Stimulated activated CD4-positive, alpha-beta T cell treated with anti-CD3 and anti-CD28 coated beads, TNF-alpha, amount 100 ng/mL, for 4 hours (primary cell): ENCODE measurements at places on chromosomes 5 and 9.

DNA sequence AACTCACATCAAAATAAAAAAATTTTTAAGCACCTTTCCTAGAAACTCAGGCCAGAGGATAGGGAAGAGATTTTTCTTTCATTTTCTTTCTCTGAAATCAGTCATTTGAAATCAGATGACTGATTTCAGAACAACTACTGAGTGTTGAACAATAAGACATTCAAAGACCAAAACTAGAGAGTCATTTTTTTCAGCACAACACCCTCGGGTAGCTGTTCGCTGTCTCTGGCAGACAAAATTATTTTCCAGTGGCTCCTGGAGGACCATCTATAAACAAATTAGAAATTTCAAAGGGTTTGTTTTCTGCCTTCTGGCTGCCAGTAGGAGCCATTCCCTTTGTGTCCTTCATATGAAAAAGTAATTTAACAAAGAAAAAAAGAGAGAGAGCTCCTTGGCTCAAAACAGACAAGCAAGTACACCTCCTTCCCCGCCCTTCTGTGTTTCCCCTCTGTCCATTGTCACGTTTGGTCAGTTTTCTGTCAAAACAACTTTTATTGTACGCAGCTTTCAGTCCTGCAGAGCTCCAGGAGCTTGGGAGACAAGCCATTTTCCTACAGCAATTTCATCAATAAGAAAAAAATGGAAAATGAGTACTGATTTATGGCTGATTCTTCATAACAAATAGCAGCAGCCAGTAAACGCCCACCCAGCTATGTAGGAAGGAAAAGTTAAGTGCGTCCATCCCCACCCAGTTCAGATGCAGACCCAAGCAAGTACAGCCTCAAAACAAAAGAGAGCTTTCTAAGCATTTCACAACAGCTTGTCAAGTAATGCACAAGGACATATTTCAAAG lies 405.2 kb downstream of the ZNF608 start:
- DNase-seq: no peak

DNA sequence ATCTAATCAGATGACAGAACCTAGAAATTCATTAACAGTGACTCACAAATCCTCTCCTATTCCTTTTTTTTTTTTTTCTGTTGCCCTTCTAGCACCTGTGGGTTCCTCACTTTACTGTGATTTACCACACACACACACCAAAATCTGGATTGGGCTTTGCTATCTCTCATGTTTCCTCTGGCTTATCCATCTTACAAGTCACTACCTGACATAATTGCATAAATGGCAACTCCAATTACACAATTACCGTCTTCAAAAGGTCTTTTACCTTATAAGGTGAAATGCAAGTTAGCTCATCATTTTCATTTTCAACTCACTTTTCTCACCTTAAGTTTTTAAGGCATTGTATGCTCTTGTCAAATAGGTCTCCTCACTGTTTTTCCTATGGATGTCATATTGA lies 426.3 kb upstream of the MEF2C start:
- DNase-seq: no peak

GRCh38 chr5:174719793-174720611 lies 4.4 kb upstream of the MSX2 start:
- no peak for DNase-seq

DNA sequence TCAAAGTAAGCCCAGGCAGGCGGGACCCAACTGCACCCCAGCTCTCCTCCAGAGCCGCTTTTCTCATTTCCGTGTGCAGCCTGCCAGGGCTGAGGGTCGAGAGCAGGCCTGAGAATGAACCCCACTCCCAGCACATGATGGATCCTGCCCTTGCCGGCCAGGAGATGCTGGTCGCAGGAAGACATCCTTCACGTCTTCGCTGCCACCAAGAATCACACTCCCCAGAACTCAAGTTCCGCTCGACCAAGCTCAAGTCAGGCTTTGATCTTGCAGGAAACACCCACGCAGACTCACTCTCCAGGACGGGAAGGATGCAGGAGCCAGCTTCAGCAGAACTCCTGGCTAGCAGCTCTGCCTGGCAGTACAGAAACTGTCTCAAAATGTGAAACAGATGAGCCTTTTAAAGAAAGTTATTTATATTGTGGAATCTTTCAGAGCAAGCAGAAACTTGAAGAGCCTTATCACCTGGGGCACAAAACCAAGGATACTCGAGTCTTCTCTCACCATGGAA lies 102.4 kb downstream of the ROR2 start:
- no peak for DNase-seq

GRCh38 chr9:111161015-111161415 lies 122.7 kb upstream of the LPAR1 start:
- DNase-seq: no peak

DNA sequence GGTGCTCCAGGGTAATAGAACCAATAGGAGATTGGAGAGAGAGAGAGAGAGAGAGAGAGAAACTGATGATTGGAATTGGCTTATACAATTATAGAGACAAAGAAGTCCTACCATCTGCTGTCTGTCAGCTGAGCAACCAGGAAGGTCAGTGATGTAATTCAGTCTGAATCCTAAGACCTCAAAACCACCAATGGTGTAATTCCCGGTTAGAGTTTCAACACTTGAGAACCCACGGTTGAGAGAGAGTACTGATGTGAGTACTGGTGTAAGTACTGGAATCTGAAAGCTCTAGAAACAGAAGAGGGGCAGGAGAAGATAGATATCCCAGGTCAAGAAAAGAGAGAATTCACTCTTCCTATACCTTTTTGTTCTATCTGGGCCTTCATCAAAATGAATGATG lies 775.8 kb downstream of the EFNA5 start:
- DNase-seq: no peak

DNA sequence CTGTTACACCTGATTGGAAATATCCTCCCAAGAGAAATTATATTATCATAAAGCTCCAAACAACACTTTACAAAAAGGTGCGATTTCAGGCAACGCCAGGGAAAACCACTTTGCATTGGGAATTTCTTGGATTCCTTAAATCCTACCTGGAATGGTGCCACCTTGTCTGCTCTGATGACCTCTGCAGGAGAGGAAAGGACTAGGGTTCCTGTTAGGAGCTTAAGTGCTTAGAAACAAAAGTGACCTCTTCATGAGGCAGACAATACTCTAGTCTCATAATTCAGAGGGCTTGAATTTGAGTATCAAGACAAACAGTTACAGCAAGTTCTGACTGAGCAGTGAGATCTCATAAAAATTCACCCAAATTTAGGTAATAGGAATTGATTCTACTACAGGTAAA lies 33.9 kb upstream of the GLIS3 start:
- DNase-seq: no peak

GRCh38 chr5:165003283-165003682 lies 1497.9 kb downstream of the MAT2B start:
- no peak for DNase-seq

GRCh38 chr5:18497089-18497488 lies 862.8 kb downstream of the TAF11L14 start:
- no peak for DNase-seq

- DNase-seq: no peak
Measured at GRCh38 chr5:128736553-128736952, 198.5 kb upstream of the FBN2 start.

DNA sequence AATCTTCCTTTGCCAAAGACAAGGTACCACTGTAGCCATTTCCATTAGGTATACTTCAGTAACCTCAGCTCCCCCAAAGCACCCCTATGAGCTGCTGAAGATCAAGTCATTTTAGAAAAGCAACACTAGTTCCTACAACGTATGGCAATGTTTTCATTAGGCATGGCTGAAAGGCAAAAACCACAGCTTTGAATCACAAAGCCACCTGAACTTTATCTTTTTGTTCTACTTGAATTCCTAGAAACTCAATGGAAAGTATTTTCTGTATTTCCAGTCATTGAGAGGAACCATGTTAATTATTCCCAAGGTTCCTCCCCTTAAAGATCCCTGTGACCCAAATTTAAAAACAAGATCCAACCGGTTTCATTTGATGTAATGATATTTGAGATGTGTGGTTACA lies 152.1 kb downstream of the EFNA5 start:
- DNase-seq: no peak

- no peak for DNase-seq
Measured at GRCh38 chr5:127567026-127567768, 49.8 kb downstream of the PRRC1 start.

GRCh38 chr9:136107953-136108647 lies 10.6 kb downstream of the TMEM250 start:
- no peak for DNase-seq

DNA sequence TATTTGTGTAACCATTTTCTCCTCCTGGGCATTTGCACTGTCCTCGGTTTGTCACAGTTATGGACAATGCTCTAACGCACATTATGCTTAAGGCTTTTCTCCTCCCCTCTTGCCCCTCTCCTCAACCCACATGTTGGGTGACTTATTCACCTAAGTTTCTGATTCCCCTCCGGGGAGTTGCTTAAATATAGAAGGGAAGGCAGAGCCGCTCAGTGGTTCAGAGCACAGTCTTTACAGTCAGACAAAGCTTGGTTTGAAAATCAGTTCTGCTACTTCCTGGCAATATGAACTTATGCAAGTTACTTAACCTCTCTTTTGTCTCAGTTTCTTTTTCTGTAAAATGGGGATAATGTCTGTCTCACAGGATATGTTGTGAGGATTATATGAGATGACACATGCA lies 41.2 kb upstream of the SPRY4 start:
- DNase-seq: no peak

DNA sequence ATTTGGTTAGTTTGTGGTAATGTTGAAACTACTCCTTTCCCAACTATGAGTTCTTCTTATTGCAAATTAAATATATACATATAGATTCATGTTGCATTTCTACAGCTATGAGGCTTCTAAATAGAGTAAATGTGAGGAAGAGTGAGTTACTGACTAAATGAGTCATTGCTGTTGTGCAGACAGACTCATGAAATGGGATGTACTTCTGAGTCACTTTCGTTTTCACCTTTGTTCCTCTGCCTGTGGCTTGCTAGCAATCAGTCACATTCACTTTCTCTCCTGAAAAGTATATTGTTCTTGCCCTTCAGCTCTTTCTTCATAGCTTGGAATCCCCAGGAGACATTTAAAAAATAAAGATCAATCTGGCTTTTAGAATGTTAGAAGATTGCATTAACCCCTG lies 295.5 kb upstream of the SMC2 start:
- DNase-seq: no peak
